A172 (cell line): ENCODE measurements at places on chromosomes 6 and 20. TPM values are rescaled to one million over a fixed set of nuclear protein-coding genes. Genes with fewer than 3 reads are reported as not detected.

Gene PDE7B
- 0.05 TPM in 1 of 2 replicates, not detected in the other for total RNA-seq

Gene SLC17A2
- total RNA-seq = not detected in 2 replicates

Gene SLC22A7
- total RNA-seq = not detected in 2 replicates

Gene HDDC2
- 95.8 and 113 TPM in 2 replicates for total RNA-seq

Gene KIF16B
- total RNA-seq = 11.2 and 12.6 TPM in 2 replicates

Gene RAET1L
- total RNA-seq = 0.69 TPM in 1 of 2 replicates, not detected in the other

Gene CAGE1
- not detected in 2 replicates for total RNA-seq

Gene IL17A
- not detected in 2 replicates for total RNA-seq
